ENCODE measurements at places on chromosomes 1 and 21.

- DNase-seq, result no peak
Measured at GRCh38 chr1:159881622-159882526, 18.1 kb downstream of the CFAP45 start.

DNA sequence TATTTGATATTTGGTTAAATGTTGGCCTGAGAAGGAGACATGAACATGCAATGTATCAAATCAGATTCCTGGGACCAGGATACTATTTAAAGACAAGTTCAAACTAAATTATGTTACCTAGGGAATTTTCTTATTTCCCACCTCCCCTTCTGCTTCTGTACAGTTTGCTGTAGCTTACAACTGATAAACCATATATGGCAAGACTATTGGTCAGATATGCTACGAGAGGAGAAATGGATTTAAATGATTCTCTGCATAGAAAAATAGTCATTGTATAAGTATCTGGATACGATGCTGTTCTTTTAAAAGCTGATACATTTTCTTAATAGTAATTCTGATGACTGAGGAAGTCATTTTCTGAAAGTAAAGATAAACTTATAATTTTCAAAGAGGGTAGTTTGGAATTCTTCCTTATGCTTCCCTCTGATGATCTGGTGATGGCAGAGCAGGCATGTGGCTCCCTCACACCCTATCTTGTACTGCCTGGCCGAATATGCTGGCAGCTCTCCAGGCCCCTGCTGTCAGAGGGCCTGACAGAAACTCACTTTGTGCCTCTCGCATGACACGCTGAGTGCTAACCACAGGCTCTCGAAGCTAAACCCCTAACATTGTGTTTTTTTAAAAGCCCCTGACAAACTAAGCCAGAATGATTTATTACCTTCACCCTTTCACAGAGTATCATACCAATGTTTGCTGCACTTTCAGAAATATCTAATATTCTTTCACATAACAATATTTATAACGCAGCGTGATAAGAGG, 19.4 kb downstream of the RRP15 start:
- DNase-seq, result peak; percentile 48

GRCh38 chr1:187928288-187928687, 1099.5 kb downstream of the PLA2G4A start:
- DNase-seq, result peak; percentile 28

- no peak for DNase-seq
Measured at GRCh38 chr1:116686723-116687352, 19.3 kb upstream of the IGSF3 start.

- DNase-seq, result no peak
Measured at GRCh38 chr1:226646026-226646869, 92.8 kb downstream of the ITPKB start.

- no peak for DNase-seq
Measured at GRCh38 chr1:11198257-11198656, 9.1 kb downstream of the ANGPTL7 start.

GRCh38 chr1:155537193-155537592, 25.4 kb downstream of the ASH1L start:
- DNase-seq, result no peak

GRCh38 chr1:154270833-154271232, 1.6 kb upstream of the HAX1 start:
- DNase-seq, result no peak

- no peak for DNase-seq
Measured at GRCh38 chr1:79903321-79903720, 896.8 kb upstream of the ADGRL4 start.

- no peak for DNase-seq
Measured at GRCh38 chr1:155741908-155742307, 53.0 kb downstream of the DAP3 start.

DNA sequence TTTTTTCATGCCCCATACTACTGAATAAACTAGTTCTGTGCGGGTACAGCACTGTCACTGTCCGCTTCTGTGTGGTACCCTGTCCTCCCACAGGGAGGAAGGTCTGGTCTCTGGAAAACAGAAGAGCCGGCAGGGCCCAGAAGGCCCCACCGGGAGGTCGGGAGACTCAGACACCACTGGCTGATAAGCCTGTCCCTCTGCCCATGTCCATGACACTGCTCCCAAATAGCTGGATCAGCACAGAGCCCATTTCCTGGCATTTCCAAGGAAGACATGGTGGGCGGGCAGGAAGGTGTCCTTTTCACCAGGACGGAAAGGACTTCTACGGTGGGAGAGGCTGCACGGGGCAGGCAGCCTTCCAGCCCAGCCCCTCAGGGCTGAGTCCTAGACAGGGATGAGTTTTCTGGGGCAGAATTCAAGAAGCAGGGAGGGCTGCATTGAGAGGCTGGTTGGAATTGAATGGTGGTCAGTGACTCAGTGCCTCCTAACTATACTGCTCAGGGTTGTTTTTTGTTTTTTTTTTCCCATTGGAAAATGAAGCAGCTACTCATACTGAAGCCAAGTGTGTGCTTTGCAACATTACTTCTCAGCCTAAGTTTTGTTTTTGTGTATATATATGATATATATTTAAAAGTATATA, 7.1 kb downstream of the PSRC1 start:
- no peak for DNase-seq

- no peak for DNase-seq
Measured at GRCh38 chr21:44853601-44854390, 19.7 kb downstream of the PTTG1IP start.

DNA sequence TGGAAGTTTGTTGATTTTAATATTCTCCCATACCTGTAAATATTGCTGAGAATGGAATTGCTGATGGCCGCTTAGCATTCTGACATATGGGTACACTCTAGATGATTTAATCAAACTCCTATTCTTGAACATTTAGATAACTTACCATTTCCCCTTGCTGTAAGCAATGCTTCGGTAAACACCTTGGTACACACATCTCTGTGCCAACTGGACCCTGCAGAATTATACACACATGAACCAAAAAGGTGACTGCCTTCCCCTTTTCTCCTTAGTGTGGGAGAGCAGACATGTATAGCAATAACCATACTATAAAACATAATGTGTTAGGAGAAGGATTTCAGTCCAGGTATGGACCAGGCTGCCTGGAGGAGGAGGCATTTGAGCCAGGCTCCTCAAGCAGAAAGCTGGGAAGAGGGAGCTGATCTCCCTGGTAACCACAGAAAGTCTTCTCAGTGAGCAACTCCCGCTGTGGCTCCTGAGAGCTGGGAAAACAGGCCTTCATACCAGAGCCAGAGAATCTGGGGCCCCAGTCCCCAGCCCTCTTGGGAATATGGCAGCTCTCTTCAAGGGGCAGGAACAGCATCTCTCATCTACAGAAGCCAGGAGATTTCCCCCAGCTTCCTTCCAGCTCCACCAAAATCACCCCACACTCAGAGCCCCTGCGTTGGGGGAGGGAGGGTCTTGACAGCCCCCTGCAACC, 33.9 kb upstream of the CSF1 start:
- DNase-seq, result no peak

DNA sequence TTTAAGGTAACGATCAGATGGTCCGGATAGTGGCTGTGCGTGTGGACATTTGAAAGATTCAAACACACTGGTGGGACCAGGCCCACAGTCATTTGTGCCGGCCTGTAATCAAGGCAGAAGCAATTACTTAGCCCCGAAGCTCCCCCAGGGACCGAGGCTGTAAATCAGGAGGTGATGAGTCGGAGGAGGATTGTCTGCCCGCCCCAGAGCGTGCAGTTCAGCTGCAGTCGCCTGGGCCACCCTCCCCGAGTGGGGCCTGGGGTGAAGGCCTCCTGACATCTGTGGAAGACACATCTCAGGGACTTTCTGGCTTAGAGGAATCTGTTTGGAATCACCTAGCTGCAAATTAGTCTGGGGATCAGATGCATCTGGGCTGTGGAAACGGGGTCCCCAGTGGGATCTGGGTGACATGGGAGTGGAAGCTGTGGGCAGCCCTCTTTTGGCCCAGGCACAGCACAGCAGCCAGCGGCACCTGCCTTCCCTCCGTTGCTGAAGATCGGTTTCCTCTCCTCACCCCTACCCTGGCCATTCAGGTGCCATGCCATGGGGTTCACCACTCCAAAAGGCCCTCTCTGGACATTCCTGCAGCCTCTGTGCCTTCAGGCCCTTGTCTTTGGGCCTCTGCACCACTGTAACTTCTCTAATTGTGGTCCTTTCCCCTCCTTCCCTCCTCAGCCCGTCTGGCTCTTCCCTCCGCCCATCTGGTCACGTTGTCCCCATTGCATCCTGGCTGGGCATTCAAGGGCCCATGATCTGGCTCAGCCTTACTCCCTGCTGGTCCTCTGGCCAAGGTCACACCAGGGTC, 25.7 kb downstream of the LHX4 start:
- DNase-seq, result no peak

DNA sequence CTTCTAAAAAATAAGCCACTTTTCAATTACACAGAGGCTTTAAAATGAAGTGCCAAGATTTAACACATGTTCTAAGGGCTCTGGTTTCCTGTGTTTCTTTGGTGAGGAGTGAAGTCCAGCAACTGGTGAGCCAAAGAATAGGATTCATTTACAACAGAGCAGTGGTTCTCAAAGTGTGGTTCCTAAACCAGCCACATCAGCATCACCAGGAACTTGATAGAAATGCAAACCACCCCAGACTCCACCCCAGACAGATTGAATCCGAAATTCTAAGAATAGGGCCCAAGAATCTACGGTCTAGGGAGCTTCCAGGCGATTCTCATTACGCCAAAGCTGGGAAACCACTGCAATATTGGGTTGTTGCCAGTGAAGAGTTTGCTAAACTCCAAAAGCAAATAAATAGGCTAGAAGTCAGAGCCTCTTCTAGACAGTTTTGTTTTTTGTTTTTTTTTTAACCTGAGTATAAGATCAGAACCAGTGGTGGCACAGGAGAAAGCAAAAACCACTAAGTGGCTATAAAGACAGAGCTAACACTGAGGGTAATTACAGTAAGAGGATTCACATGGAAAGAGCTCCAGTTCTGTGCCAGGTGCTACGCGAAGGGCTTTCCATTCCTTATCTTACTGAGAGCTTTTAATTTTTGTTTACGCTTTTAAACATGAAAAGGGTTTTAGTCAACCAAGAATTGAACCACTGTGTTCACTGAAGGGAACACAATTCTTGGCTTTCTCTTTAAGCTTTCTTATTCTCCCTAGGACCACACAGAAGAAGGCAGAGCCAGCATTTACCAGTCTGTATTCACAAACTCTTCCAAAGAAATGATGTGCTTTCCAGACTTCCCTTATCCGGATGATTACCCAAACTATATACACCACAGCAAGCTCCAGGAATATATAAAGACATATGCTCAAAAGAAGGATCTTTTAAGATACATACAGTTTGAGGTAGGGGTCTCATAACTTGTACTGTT, 42.4 kb upstream of the FMO2 start:
- DNase-seq, result peak; percentile 80

DNA sequence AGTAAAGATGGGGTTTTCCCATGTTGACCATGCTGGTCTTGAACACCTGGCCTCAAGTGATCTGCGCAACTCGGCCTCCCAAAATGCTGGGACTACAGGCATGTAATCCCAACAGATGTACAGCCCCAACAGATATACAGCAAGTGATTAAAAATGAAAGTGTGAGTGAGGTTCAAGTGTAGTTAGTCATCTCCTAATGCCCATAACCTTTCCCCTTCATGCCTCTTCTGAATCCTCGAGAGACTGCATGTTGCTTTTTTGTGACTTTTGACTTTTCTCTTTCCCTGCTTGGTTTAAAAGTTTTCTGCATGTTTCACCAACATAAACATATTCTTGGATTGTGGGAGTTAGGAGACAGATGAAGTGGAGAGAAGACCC, 31.2 kb downstream of the KCNK2 start:
- DNase-seq, result no peak

GRCh38 chr1:7042322-7043190, 257.3 kb downstream of the CAMTA1 start:
- DNase-seq, result no peak

DNA sequence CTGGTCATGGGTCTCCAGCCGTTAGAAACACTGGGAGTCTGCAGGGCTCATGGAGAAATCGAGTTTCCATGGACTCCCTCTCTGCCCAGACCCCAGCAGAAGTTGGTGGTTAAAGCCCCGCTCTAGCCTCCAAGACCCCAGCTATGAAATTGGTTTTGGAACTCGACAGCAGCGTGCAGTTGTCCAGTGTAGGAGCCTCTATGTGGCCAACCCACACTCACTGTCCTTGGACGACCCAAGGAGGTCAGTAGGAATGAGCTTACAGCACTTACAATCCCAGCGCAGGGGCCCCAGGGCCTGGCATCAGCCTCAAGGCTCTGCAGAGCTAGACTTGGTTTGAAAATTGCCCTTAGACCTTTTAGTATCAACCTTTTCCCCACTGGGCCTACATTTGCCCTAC, 3.2 kb upstream of the PRDM16 start:
- DNase-seq, result no peak

DNA sequence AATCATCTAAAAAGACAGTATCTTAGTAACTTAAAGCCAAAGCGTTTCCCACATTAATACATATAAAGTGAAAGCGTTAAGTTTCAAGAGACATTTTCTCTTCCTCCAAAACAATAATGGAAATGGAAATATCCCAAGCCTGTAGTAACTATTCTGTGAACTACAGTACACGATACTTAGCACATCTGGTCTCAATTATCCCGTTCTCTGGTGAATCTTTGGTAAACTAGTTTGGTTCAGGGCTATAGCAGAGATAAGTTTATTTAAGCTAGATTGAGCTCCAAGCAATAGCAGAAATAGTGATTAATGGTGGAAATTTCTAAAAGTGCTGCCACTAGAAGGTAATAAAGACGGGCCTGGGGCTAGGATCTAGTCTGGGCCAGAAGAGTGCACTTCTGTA, 55.2 kb downstream of the PCNX2 start:
- DNase-seq, result no peak

GRCh38 chr1:156160000-156160742, 6.8 kb downstream of the SEMA4A start:
- peak; percentile 54 for DNase-seq

- DNase-seq, result no peak
Measured at GRCh38 chr21:30997541-30997940, 40.7 kb downstream of the KRTAP19-8 start.

DNA sequence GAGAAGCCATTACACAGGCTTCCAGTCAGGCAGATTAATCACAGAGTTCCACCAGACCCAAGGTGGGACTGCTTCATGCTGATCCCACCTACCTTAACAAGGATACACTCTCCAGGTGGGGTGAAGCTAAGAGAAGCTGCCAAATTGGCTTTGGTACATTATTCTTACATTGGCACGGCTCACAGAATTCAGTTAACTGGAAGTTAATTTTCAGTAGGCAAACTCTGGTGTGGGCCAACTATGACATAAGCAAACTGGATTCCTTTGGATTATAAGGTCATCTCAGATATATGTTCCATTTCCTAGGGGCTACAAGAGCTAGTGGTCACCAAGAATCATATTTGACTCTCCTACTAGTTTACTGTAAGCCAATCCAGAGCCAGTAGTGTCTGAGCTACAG, 448.8 kb upstream of the BEND5 start:
- DNase-seq, result no peak

DNA sequence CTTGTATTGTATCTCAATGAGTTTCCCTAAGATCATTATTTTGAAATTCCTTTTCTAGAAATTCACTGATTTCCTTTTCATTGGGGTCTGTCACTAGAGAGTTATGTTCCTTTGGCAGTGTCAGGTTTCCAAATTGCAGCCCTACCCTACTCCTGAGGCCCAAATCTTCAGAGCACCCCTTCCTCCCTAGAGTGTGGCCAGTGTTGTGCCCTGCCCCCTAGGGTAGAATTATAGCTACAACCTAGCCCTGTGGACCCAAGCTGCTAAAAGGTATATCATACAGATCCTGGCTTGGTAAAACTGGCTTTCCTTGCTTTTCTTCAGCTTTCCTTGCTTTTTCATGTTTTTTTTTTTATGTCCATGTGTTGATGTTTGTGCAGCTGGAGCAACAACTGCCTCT, 60.7 kb downstream of the DIPK1A start:
- no peak for DNase-seq

- no peak for DNase-seq
Measured at GRCh38 chr1:22806584-22806983, 95.9 kb downstream of the EPHB2 start.

All from left hindlimb (tissue), 1 donor.